ENCODE measurements at places on chromosomes 1 and 21.

- no peak for DNase-seq
Observed at GRCh38 chr1:36755303-36756230, 272.9 kb upstream of the CSF3R start.

DNA sequence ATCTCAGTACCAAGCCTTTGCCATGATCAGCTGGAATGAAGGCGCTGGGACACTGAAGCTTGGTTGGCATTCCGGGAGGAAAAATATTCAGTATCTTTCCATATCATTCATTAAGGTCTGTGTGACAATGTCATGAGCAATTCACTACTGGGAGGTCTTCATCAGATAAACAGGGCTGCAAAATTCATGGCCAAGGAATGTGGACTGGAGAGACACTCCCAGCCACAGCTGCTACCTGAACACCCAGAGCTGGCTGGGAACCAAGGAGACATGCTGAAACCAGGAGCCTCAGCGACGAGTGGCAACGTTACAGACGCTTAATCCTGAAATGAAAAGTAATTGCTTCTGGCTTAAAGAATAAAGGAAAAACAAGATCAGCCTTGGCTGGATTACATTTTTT is 30.6 kb upstream of the DDAH1 start:
- no peak for DNase-seq

DNA sequence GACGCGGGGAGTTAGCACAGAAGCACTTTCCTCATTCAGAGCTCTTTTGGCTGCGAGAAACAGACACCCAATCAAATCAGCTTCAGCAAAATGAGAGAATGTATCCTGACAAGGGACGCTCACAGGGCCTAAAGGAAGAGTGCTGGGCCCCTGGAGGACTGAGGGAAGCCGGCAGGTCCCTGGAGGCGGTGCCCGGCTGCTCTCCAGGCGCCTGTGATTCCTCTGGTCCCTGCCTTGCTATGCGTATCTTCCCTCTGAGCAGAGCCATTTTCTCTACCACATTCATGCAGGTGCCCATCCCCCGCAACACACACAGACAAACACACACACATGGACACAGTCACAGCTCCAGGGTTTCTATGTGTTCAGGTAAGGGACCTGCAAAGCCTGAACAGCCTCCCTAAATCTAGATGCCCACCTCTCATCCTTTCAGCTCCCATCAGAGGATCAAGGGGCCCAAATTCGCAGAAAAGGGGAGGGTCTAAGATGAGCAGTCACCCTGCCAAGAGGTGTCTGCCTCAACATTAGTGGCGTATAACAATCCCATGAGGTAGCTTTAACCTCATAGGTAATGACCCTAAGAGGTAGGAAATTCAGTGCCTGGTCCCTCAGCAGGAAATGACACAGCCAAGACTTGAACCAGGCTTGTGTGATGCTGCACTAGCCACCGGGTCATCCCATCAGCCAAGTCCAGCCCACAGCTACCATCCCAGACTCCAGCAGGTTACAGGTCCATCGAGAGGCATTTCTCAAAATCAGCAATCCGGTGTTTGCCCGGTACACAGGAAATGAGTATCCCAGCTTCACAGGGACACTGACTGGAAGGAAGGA is 29.0 kb downstream of the PTAFR start:
- DNase-seq, result no peak

GRCh38 chr1:67939186-67939743 is 106.0 kb upstream of the GNG12 start:
- no peak for DNase-seq

DNA sequence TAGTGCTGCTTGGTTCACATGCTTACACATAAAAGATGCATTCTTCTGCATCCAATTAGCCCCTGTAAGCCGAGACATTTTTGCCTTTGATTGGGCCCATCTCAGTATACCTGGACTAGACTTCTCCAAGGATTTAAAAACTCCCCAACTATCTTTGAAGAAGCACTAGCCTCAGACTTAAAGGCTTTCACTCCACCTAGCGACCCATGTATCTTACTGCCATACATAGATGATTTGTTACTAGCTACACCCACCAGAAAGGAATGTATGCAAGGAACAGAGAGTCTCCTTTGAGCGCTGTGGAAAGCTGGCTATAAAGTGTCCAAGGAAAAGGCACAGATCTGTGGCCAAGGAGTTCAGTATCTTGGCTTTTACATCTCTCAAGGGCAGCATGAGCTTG is 91.7 kb downstream of the LIPI start:
- no peak for DNase-seq

Data from NK-92 treated with Interleukin-12 subunit alpha and Interleukin-12 subunit beta, amount 100 ng/mL, for 24 hours (cell line).